Tibial artery (tissue), 4 donors: ENCODE measurements at places on chromosomes 12 and 14.

DNA sequence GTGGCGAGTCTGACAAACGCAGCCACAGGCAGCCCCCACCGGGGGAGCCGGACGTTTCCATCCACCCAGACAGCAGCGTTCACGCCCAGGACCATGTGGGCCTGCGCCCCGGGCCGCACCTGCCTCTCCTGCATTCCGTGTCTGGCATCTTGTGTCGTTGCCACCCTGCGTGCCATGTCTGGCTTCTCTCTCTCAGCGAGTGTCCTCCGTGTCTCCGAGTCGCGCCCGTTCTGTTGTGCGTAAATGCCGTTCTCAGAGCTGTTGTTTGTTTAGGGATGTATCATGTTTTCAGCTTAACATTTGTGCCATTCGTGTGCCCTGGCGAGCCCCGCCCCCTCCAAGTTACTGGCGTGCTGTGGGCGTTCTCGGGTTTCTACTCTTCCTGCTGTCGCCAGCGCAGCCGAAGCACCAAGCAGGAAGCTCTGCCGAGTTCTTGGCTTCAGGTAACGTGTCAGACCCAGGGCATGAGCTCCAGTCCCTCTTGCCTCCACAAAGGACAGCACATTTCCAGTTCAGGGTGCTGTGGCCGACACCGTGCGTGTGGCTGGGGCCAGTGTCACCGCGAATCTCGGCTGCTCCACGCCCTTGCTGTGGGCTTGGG lies 34.6 kb downstream of the NOC4L start:
- no peak for DNase-seq

GRCh38 chr12:59484575-59484974 lies 111.3 kb upstream of the SLC16A7 start:
- no peak for DNase-seq

GRCh38 chr14:82642425-82642824 lies 1108.8 kb upstream of the SEL1L start:
- DNase-seq, result no peak

GRCh38 chr12:76621582-76622024 lies 62.0 kb upstream of the OSBPL8 start:
- DNase-seq, result peak; percentile 70

GRCh38 chr12:27673101-27673718 lies 23.0 kb upstream of the REP15 start:
- DNase-seq, result no peak

GRCh38 chr14:51201890-51202289 lies 38.2 kb upstream of the TMX1 start:
- DNase-seq, result no peak

DNA sequence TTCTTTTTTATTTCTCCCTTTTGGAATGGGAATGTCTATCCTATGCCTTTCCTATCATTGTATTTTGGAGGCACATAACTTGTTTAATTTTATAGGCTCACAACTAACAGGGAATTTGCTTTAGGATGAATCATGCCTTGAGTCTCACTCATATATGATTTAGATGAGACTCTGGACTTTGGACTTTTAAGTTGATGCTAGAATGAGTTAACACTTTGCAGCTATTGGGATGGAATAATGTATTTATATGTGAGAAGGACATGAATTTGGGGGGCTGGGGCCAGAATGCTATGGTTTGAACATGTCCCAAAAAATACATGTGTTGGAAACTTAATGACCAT lies 365.3 kb downstream of the ZFP36L1 start:
- DNase-seq, result no peak

GRCh38 chr12:25781232-25781631 lies 177.2 kb upstream of the RASSF8 start:
- no peak for DNase-seq

DNA sequence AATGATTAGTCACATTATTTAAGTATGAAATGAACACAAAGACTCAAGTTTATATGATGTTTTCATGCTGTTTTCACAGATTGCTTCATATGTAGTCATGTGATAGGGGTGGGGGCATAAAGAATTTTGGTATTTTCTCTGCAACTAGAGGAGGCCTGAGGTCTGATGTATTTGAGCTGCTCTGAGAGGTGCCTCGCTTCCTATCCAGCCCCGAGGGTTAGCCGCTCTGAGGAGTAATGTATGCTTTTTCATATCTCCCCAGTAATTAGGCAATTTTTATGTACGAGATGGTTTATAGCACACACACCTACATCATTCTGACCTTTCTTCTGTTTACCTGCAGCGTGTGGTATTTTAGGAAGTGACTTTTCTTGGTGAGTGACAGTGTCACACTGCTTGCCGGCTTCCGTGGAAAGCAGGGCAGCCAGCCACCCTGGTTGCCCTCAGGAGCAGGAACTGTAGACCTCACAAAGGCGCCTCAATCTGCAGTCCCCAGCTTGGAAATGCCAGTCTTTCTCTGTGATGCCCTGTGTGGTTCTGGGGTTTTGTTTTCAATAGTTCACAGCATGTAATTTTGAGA lies 106.4 kb downstream of the VRK1 start:
- no peak for DNase-seq

GRCh38 chr14:64450255-64450654 lies 15.0 kb upstream of the AKAP5 start:
- DNase-seq, result no peak

GRCh38 chr12:93667672-93668071 lies 9.5 kb upstream of the CRADD start:
- DNase-seq, result no peak

DNA sequence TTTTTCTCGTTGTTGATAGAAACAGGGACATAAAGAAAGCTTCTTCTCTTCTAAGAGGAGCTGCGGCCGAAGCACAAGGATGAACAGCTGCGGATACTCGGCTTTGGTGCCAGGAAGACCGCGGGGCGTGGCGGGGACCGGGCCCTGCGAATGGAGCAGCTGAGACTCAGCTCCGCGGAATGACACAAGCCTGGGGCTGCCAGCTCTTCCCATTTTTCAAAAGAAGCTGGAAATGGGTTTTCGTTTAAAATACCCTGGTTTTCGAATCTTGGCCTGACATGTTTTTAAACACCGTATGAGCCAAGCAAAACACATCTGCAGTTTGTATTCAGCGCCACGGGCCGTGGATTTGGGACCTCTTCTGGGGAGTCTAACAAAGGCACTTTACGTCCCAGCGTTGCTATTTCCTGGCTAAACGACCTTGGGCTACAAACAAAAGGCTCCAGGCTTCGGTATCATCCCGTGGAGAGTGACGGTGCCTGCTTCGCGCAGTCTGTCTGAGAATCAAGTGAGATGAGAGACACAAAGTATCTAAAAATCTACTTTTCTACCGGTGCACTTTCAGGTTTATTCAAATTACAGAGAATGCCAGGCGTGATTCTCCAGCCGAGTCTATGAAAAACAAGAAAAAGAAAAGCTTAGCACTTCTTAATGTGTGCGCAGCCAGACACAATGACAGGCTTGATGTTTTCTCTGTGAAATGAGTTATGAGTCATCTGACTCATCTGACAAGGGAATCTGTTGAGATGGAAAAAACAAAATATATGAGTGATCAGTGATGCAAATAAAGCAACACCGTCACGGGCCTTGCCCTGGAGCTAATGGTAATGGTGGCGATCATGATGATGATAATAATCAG lies 114.0 kb upstream of the TMEM132D start:
- no peak for DNase-seq

DNA sequence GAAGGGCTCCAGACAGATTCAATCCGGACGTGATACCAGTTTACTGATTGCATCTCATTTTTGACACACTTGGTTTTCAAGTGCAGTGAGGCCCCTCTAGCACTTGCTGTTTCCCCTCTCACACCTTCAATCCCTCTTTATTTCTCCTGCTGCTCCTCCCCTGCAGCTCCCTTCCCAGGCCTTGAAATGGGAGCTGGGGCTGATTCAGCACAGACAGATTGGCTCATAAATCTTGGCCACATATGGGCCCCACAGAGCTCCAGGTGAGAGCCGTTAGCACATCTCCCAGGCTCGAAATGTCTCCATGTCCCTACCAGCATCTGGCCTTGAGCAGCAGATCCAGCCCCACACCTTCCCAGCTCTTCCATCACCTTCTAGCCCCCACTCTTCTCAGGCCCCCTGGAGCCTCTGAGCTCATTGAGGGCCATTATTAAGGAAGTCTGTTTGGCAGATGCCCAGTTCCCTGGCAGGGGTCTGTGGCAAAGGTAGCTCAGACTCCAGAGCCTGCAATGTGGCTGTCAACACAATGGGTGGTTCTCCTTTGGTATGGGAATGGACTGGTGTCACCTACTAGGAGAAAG lies 220.3 kb upstream of the FKBP4 start:
- no peak for DNase-seq

DNA sequence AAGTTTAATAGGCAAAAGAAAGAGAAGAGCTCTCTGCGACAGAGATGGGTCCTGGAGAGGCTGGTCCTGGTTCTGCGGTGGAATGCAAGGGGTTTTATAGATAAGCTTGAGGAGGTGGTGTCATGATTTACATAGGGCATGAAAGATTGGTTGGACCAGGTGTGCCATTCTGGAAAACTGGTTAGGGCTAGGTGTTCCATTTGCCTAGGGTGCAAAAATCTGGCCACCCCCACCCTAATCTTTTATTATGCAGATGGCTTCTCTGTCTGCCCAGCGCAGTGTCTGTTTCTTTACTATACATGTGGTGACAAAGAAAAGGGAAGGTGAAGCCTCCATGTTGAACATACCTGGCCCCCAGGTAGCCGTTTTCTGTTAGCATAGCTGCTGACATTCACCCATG lies 65.4 kb downstream of the ERC1 start:
- no peak for DNase-seq

GRCh38 chr14:68404652-68405183 lies 388.1 kb downstream of the ZFP36L1 start:
- no peak for DNase-seq

DNA sequence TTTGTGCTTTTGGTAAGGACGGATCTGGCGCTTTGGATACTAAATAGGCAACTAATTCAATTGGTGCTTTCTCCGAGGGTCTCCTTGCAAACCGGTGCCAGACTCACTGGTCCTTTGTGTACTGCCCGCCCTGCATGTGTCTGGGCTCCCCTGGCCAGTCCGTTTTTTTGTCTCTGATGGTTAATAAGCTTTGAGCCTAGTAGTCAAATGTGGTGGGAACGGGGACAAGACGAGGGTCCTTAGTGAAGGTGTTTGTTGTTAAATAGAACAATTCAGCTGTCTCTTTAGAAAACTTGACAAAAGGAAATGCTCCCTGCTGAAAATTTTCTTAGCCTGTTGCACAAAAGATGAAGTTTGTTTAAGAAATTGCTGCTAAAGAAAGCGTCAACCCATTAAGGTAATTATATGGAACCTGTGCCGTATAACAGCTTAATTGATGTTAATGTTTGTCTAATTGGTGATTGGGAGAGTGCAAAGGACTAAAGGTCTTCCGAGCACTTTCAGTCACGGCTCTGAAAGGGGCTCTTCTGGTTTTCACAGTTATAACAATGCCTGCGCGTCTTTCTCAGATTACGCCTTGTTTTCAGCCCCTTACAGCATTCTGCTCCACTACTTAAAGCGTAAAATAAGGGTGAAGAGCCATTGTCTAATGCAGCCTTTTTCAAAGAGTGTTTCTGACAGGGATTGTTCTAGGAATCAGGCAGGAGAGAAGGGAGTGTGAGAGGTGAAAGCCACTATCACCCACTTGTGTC lies 537.4 kb downstream of the PRKD1 start:
- DNase-seq, result no peak

DNA sequence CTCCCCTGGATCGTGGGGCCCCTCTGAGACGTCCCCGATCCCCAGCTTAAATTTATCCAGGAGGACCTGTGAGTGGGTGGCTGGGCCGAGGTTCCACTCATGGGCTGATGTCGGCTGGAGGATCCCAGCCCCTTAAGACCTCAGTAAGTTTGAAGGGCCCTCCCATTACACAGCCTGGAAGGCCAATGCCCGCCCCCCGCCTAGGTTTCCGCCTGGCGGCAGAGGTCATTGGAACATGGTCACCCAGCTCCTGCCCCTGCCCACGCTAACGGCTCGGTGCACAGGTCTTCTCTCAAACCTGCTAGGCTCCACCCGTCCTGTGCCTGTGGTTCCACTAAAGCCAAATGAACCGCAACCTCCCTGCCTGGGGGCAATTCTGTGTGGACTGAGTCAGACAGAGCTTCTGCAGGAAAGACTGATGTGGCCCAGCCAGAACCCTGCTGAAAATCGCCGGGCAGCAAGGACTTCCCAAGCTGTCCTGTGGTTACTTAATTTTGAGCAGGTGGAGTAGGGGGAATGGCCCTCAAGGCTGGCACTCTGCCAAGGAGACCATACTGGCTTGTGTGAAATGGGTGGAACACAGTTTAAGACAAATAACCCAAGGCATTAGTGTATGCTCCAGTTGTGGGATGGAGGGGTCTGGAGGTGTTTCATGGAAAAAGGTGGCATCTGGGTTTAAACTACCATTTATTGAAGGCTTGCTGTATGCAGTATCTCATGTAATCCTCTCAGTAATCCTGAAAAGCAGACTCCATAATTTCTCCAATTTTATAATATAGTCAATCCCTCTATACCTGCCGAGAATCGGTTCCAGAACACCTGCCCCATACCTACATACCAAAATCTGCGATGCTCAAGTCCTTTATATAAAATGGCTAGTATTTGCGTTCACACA lies 903 bp upstream of the NT5DC3 start:
- peak; percentile 45 for DNase-seq

GRCh38 chr14:70190156-70190555 lies 1.4 kb upstream of the SLC8A3 start:
- no peak for DNase-seq

- no peak for DNase-seq
Measured at GRCh38 chr12:117168976-117169375, 21.3 kb downstream of the FBXO21 start.

DNA sequence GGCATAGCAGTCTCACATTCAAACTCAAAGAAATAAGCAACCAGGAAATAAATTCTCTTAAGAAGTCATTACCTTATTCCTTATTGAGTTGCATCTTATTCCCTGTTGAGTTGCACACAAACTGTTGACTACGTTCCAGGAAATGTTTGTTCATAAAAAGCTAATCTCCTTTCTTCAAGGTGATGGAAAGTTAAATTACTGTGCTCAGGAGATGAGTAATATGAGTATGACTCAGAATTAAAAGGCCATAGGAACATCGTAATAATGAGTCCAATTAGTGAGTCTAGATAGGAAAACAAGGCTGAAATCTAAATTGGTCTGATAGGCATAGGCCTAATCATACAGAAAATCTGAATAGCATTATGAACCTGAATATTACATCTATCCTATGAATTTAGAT lies 203.1 kb downstream of the SLC2A13 start:
- DNase-seq, result no peak

GRCh38 chr14:105860615-105861580 lies 334.5 kb downstream of the TMEM121 start:
- DNase-seq, result peak; percentile 11

DNA sequence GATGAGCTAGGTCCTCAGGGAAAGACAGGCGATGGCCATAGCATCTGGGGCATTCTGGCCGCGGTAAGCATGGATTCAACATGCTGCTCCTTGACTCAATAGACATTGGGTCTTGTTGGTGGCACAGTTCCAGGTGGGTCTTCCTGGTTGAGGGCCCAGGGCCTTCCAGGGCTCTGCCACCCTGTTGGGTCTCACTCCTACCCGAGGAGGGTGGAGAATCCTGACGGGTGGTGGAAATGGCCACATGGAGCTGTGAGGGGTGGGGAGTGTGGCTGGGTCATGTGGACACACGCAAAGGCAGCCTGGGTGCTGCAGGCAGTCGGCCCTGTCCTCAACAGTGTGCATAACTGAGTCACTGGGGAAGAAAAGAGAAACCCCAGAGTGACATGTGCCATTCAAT lies 148.1 kb downstream of the KIF26A start:
- no peak for DNase-seq

GRCh38 chr12:4282892-4283511 lies 9.4 kb downstream of the CCND2 start:
- DNase-seq, result no peak
